ENCODE measurements at places on chromosomes 11 and 22.
A peak's percentile ranks its signal among the peaks of the same experiment; 100 is the strongest.

DNA sequence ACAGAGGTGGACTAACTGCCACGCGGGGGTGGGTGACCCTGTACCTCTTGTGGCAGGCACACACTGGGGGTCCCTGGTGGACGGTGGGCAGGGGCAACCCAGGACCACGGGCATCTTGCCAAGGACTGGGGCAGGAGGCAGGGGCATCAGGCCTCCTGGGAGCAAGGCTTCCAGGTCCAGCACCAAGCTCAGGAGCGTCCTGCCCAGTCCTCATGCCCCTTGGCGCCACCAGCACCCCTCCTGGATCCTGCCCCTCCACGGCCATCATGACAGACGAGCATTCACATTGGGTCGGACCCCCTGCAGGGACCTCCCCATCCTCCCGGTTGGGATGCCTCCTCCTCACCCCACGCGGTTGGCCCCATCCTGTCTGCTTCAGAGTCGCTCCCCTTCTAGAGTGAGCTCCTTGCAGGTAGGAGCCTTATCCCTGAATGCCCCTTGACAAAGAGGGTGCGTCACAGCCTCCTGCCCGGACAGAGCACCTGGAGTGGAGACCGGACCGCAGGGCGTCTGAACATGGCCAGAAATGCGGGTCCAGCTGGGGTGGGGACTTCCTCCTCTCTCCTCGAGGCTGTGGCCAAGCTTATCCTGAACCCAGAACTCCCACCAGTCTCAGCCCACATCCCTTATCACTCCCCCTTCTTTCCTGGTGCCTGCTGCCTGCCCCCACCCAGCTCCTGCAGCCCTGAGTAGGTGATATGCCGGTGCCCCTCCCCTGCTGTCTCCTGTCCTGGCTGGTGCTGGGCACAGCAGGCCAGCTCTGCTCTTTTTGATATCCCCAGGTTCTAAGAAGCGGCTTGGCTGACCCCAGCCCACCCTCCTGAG lies 40.3 kb downstream of the IGF2 start:
- no peak for DNase-seq

DNA sequence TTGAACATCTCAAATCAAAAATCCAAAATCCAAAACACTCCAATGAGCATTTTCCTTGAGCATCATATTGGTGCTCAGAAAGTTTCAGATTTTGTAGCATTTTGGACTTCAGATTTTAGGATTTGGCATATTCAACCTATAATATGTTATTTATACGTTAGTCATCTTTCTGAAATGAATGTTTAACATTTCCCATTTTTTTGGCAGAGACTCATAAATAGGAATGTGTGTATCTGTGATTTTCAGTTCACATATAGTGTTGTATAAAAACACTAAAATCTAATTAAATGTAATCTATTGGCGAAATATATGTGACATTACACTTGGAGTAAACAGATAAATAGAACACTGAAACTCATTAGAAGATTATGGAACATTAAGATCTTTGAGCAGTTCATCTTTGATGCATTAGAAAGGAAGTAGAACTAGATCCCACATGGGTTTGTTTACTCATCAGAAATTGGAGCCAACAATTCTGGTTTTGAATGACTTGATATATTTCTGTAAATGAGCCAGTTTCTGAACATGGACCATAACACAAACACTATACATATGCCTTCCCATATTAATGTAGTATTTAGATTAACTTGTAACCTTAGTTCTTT lies 153.1 kb downstream of the UVRAG start:
- DNase-seq, result peak; percentile 42

- no peak for DNase-seq
Observed at GRCh38 chr22:42401535-42402334, 30.5 kb downstream of the NFAM1 start.

GRCh38 chr11:94151903-94152677 lies 23.4 kb downstream of the PANX1 start:
- DNase-seq, result peak; percentile 88

GRCh38 chr22:25840167-25840566 lies 98.2 kb downstream of the MYO18B start:
- DNase-seq, result peak; percentile 13

DNA sequence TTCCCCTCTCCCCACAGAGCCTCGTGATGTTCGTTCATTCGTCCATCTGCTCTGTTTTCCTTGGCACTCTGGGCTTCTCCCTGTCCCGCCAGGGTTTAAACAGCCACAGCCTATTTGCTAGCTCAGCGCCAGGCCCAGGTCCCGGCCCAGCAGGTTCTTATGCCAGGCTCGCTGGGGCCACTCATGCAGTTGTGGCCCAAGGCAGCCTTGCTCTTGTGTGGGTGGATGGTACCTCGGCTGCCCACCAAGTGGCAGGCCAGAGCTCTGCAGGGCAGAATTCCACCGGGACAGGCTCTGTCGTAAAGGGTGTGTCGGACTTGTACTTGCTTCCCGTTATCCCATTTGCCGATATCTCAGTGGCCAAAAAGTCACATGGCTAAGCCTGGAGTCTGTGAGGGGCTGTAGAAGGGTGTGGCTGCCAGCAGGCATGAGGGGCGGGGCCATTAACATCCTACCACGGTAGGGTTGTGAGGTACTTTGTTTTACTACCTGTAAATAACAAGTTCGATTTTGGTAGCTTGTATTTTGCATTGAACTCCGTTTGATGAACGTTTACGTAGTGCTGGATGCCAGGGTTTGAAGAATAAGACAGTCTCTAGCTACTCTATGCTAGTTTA lies 7.9 kb downstream of the FAM118A start:
- DNase-seq, result peak; percentile 20

DNA sequence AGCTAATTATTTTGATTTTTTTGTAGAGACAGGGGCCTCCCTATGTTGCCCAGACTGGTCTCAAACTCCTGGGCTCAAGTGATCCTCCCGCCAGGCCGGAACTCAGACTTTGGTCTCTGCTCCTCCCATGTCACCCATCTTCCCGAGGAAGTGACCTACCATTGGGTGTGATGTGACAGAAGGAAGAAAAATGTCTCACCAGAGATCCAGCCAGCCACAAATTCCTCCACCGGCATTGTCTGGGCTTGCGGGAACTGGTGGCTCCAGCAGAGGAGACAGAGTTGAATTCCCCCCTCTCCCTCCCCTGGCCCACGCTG lies 772 bp downstream of the SLC25A45 start:
- peak; percentile 57 for DNase-seq

GRCh38 chr22:33883961-33884808 lies 36.1 kb downstream of the LARGE1 start:
- DNase-seq, result no peak

DNA sequence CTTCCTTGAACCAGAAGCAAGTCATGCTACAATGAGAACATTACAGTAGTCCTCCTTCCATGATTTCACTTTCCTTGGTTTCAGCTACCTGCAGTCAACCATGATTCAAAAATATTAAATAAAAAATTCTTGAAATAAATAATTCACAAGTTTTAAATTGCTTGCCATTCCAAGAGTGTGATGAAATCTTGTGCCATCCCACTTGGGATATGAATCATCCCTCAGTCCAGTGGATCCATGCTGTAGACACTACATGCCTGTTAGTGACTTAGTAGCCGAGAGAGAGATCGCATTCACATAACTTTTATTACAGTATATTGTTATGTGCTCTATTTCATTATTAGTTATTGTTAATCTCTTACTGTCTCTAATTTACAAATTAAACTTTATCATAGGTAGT lies 6.0 kb downstream of the HOATZ start:
- DNase-seq, result peak; percentile 78

DNA sequence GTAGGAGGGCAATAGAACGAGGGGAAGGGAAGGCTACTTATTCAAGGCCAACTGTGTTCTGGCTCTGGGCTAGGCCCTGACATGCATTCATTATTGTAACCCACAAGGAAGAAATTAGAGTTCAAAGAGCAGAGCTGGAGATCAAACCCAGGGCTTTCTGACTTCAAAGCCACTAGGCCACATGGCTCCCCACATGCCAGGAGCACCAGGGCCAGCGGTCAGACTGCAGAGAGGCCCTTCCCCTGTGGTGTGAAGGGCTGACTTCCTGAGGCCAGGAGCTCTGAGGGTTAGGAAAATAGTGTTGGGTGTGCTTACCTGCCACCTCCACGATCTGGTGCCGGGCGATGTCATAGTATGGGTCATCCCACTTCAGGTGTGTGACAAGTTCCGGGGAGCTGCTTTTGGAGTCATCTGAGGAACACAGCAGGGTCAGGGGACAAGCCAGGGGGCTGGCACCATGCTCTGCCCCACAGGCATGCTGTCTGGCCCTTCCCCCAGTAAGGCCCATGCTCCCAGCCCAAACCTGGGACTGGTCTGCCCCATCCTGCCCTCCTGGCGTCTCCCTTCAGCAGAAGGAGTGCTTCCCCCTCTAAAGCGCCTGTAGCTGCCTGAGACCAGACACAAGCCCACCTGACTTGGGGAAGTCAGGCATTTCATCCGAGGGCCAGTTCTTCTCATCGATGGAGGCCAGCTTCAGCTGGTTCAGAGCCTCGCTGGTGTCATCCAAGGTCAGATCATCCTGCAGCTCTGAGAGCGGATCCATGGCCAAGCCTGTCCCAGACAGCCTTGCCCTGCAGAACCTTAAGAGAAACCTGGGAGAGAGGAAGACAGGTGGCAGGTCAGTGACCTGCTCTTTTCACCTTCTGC lies 4.8 kb downstream of the ARHGAP1 start:
- no peak for DNase-seq

- no peak for DNase-seq
Observed at GRCh38 chr11:43521471-43521870, 159.1 kb upstream of the HSD17B12 start.

- DNase-seq, result no peak
Observed at GRCh38 chr11:62792202-62792575, 383 bp upstream of the TMEM223 start.

DNA sequence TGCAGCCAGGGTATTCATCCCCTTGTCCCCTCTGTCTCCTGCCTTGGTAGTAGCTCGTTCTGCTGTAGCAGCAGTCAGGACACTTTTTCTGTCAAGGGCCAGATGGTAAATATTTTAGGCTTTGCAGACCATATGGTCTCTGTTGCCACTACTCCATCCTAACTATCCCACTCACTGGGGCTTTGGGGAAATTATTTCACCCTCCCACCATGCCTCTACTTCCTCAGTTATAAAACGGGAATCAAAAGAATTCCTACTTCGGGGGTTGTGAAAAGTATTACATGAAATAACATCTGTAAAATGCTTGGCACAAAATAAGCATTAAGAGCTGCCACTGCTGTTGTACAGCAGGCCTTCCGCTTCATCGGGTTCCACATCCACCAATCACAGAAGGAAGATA lies 89.9 kb upstream of the LDLRAD3 start:
- DNase-seq, result no peak

DNA sequence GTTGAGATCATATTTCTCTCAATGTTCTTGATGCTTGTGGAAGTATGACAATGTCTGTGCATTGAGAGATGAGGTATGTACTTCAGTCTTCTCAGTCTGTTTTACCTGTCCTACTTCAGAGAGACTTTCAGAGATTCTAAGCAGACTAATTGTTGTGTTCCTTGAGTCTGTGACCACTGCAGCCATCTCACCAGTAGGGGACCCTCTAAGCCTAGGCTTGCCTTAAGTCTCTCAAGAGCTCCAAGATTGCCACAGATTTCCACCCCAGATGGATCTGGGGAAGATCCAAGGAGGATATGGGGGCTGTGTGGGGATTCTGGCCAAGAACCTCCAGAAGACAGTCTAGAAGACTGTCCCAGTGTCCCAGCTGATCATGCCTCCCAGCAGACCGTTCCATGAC lies 179.9 kb upstream of the PLET1 start:
- peak; percentile 31 for DNase-seq

DNA sequence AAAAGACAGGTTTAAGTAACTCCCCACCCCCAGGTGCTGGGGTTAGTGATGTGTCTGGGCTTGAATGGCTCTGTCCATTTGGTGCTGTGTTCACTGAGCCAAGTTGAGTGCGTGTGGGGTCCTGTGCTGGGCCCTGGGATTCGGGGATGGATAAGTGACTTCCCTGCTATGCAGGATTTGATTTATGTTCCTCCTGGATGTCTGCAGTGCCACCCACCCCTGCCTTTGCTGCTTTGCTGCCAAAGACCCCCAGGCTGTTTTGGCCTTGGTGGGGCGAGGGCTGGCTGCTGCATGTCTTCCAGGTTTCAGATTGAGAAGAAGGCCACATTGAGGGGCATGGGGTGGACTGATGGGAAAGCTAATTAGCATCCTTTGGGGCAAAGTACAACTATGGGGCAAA lies 77.9 kb upstream of the PARVG start:
- DNase-seq, result no peak

GRCh38 chr11:41309716-41310115 lies 149.7 kb downstream of the LRRC4C start:
- no peak for DNase-seq

GRCh38 chr11:118670063-118670462 lies 9.4 kb downstream of the TREH start:
- no peak for DNase-seq

GRCh38 chr11:86291466-86292262 lies 10.4 kb upstream of the HIKESHI start:
- peak; percentile 59 for DNase-seq

DNA sequence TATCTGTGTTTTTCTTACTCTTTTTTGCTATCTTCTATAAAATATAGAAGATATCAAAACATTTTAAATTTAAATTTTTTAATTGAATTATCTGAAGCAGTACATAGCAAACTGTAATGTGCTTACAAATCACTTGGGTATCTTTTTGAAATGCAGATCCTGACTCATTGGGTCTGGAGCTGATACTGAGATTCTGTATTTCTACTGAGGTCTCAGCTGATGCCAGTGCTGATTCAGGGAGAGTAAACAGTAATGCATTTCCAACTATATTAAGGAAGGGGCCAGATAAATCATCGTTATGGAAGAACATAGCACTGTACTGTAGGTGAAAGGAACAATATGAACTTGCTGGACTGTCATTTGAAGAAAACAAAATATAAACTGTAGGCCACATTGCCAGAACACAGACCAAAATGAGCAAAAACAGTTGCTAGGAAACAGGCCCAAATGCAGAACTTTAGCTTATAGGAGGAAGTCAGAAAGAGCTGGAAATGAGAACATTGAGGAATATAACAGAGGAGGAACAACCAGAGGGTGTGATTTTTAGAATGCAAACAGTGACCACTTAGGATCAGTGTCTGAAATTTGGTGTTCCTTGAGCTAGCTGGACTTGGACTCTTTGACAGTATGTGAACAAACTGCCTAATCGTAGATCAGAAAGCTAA lies 3.3 kb downstream of the ARL14EP start:
- DNase-seq, result peak; percentile 16

Measured in EL (cell line).